ENCODE measurements at places on chromosomes 11 and 22. TPM values are rescaled to one million over a fixed set of nuclear protein-coding genes. Genes with fewer than 3 reads are reported as not detected.
A peak's percentile ranks its signal among the peaks of the same experiment; 100 is the strongest.

FGF19 gene
- not detected for total RNA-seq

GRCh38 chr22:50459496-50460140, 15.2 kb downstream of the SBF1 start:
- H3K27me3 ChIP-seq = no peaks in the 10 kb centered on the region
- no peak for DNase-seq
- no peak overlapping the region for H3K4me3 ChIP-seq
- peaks cover 14% of the 10 kb centered on the region for H3K4me1 ChIP-seq

DNA sequence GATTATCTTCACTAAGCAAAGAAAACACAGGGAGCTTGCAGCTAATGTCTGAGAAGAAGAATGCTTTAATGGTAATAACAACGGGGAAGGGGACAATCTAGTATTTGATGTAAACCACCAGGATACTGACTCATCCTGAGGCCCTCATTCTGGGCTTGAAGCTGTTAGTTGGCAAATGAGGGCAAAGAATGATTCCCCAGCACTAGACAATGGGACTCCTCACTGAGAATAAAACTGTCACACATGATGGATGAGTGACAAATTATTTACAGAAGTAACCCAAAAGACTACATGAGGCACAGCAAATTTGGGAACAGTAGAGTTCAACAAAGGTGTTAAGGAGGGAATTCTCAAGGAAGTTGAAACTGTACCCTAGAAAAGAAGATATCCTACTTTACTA, 76.3 kb downstream of the FAM168A start:
- no peak for DNase-seq
- H3K27me3 ChIP-seq = no peaks in the 10 kb centered on the region
- no peak overlapping the region for H3K27ac ChIP-seq
- no peaks in the 10 kb centered on the region for H3K4me1 ChIP-seq
- no peaks in the 10 kb centered on the region for H3K36me3 ChIP-seq

TMPRSS13 gene
- total RNA-seq = 66.6 TPM

DNA sequence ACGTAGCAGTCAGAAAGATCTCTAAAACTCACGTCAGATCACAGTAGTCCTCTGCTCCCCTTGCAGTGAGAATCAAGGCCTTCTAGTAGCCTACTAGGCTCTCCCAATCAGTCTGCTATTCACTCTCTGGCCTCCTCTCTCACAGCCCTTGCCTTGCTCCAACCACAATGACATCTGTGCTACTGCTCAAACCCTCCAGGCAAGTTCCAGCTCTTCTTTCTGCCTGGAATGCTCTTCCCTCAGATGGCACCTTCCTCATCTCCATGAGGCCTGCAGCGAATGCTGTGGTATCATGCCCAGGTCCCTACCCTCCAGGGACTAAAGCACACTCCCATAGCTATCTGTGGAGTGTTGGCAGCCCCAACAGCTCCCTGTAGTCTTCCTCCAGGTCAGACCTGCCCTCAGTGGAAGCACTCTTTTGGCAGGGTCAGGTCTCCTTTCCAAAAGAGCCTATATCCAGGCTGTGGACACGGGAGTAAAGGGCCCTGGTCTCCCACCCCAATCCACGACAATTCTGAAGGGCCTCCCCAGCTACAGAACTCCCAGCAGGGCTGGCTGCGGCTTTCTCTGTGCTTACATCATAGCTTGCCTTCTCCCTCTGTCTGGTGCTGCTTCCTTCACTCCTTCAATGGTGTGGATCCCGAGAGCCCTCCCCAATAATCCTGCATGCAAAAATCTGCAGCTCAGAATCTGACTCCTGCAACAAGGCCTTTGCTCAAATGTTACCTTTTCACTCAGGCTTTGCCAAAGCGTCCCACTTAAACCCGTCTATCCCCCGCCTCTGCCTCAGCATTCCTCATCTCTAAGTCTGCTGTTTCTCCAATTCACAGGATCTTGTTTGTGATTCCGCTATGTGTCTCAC, 8.9 kb downstream of the HIRA start:
- no peak overlapping the region for H3K27ac ChIP-seq
- H3K36me3 ChIP-seq = no peaks in the 10 kb centered on the region

GRCh38 chr22:28146401-28147314, 227.6 kb upstream of the PITPNB start:
- no peaks in the 10 kb centered on the region for H3K36me3 ChIP-seq
- no peaks in the 10 kb centered on the region for H3K27me3 ChIP-seq
- DNase-seq = no peak
- no peak overlapping the region for H3K4me3 ChIP-seq

OR6A2 gene
- total RNA-seq = 0.72 TPM

GRCh38 chr22:42401535-42402334, 30.5 kb downstream of the NFAM1 start:
- H3K36me3 ChIP-seq = no peaks in the 10 kb centered on the region
- DNase-seq = no peak
- H3K4me1 ChIP-seq = peaks cover 23% of the 10 kb centered on the region
- no peak overlapping the region for H3K27ac ChIP-seq
- H3K4me3 ChIP-seq = no peak overlapping the region

- no peaks in the 10 kb centered on the region for H3K27me3 ChIP-seq
- H3K36me3 ChIP-seq = peaks cover 56% of the 10 kb centered on the region
- no peak overlapping the region for H3K4me3 ChIP-seq
- DNase-seq = no peak
These were observed 11.2 kb downstream of the PEX26 start for GRCh38 chr22:18088825-18089568.

- H3K27me3 ChIP-seq = peaks cover 34% of the 10 kb centered on the region
- no peak overlapping the region for H3K27ac ChIP-seq
- no peaks in the 10 kb centered on the region for H3K36me3 ChIP-seq
- no peak for DNase-seq
- no peaks in the 10 kb centered on the region for H3K4me1 ChIP-seq
These were observed 21.9 kb downstream of the TTLL8 start for GRCh38 chr22:50035976-50036724.

DNA sequence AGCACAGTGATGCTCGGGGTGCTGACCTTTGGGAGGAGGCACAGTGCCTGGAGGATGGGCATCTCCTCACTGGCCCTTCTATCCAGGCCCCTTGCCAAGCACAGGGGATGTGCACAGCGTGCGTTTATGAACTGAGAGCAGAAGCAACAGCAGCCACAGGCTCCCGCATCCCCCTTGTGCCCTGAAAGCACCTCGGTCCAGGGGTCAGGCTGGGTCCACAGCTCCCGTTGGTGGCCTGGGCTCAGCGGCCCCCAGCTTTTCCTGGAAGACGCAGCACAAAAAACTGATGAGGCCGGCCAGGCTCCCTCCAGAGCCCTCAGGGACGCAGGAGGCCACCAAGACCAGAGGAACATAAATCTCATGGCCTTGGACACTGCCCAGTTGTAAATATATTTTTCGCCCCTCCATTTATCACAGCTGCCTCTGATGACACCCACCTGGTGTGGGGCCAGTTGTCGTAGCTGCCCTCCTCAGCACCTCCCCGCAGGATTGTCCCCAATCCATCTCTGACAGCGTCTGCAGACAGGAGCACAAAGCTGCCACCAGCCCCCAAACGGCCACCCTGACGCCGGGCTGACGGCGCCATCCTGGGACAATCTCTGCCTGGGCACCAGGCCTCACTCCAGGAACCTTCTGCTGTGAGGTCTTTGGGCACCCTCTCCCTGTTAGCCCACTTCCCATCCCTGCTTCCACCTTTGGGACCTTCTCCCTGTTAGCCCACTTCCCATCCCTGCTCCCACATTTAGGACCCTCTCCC, 203.1 kb downstream of the BRD1 start:
- DNase-seq = no peak
- H3K27ac ChIP-seq = no peak overlapping the region
- H3K4me3 ChIP-seq = no peak overlapping the region
- peaks cover 44% of the 10 kb centered on the region for H3K27me3 ChIP-seq
- H3K4me1 ChIP-seq = peaks cover 6% of the 10 kb centered on the region
- H3K36me3 ChIP-seq = no peaks in the 10 kb centered on the region

GRCh38 chr11:3055891-3056290, 1.3 kb downstream of the CARS1 start:
- peaks cover 6% of the 10 kb centered on the region for H3K36me3 ChIP-seq
- H3K4me3 ChIP-seq = peak overlapping the region; percentile 86
- H3K27me3 ChIP-seq = no peaks in the 10 kb centered on the region
- H3K4me1 ChIP-seq = peaks cover 42% of the 10 kb centered on the region
- no peak for DNase-seq

DNA sequence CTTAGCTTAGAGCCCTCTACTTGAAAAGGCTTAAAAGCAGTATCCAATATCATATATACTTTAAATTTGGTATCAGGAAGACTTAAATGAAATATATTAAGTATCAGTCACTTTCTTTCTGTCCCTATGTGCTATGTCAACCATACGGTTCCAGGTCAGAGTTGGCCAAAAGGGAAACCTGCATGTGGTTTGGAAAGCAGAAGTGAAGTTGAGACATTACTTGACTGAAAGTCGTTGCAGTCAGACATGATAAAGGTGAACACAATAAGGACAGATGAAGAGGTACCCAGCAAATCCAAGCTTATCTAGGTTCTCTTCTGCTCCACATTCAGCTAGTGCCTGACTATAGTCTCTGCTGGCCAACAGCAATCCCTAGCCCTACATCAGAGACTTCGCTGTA, 336.8 kb downstream of the KCNA4 start:
- H3K27me3 ChIP-seq = no peaks in the 10 kb centered on the region
- H3K27ac ChIP-seq = no peak overlapping the region
- H3K4me1 ChIP-seq = no peaks in the 10 kb centered on the region
- no peaks in the 10 kb centered on the region for H3K36me3 ChIP-seq

GRCh38 chr11:127996825-127997224, 590.5 kb downstream of the ETS1 start:
- no peak for DNase-seq
- H3K4me3 ChIP-seq = no peak overlapping the region
- no peaks in the 10 kb centered on the region for H3K4me1 ChIP-seq

- H3K36me3 ChIP-seq = no peaks in the 10 kb centered on the region
- no peak overlapping the region for H3K27ac ChIP-seq
- H3K4me3 ChIP-seq = no peak overlapping the region
- H3K27me3 ChIP-seq = peaks cover 36% of the 10 kb centered on the region
- no peak for DNase-seq
- no peaks in the 10 kb centered on the region for H3K4me1 ChIP-seq
These were observed 494.5 kb downstream of the BRD1 start for GRCh38 chr22:49333206-49333605.

GRCh38 chr22:48239461-48240147, 1477.2 kb downstream of the TBC1D22A start:
- H3K36me3 ChIP-seq = no peaks in the 10 kb centered on the region
- H3K27me3 ChIP-seq = peaks cover 7% of the 10 kb centered on the region
- no peaks in the 10 kb centered on the region for H3K4me1 ChIP-seq
- no peak for DNase-seq

- no peak overlapping the region for H3K27ac ChIP-seq
- DNase-seq = no peak
- no peaks in the 10 kb centered on the region for H3K4me1 ChIP-seq
These were observed 23.4 kb upstream of the GPR83 start for GRCh38 chr11:94424662-94425061.

DNA sequence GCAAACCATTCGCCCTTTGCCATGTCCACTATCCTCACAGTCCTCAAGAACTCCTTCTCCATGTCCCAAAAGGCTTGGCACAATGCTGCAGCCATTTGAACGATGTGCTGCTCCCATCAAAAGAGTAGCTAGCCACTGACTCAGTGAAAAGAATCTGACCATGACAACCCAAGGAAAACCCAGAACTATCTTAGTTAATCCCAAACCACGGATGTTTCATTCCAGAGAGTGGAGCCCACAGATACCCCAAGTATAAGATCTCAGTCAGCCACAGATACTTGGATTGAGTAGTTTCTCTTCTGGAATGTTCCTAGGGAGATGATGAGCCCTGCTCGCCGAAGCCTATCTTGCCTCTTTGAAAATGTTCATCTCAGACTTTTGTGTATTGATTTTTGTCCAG, 176.9 kb downstream of the NAV2 start:
- no peak for DNase-seq
- no peak overlapping the region for H3K4me3 ChIP-seq
- no peaks in the 10 kb centered on the region for H3K36me3 ChIP-seq

DNA sequence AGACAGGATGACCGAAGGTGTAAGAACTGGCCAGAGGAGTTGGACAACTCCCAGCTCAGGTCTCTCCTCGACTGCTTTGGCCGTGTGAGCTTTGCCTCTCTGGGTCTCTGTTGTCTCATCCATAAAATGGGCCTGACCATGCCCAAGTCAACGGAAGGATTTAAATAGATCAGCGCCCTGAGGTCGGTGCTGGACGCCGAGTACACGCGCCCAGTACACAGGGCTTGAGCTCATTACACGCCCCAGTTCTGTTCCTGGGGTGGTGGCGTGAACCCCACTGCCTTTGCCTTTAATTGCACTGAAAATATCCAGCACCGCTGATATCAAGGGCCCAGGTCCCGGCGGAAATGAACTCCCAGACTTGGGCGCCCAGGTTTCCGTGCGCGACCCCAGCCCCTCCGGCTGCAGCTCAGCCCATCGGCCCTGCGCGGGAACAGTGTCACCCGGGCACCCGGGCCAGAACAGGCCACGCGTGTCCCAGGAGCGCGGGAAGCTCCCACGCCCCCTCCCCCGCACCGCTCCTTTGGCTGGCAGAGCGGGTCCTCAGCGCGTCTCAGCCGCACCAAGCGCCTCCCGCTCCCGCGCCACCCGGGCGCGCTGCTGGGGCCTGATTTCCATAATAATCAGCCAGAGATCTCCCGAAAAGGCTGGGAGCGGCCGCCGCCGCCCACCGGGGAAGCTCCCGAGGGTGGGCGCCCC, 42.2 kb downstream of the CYTH4 start:
- peaks cover 83% of the 10 kb centered on the region for H3K27me3 ChIP-seq
- peaks cover 10% of the 10 kb centered on the region for H3K4me1 ChIP-seq
- DNase-seq = no peak
- no peak overlapping the region for H3K27ac ChIP-seq

GRCh38 chr22:46052801-46053562, 76.0 kb upstream of the WNT7B start:
- peak; percentile 83 for DNase-seq
- H3K4me3 ChIP-seq = peak overlapping the region; percentile 83
- no peaks in the 10 kb centered on the region for H3K27me3 ChIP-seq
- peaks cover 95% of the 10 kb centered on the region for H3K4me1 ChIP-seq

TSPAN18 gene
- 5.0 TPM for total RNA-seq

- H3K27me3 ChIP-seq = no peaks in the 10 kb centered on the region
- H3K4me3 ChIP-seq = peak overlapping the region; percentile 77
- H3K4me1 ChIP-seq = peaks cover 50% of the 10 kb centered on the region
- no peaks in the 10 kb centered on the region for H3K36me3 ChIP-seq
- peak overlapping the region; percentile 96 for H3K27ac ChIP-seq
These were observed 4.5 kb upstream of the BCL9L start for GRCh38 chr11:118930094-118930712.

- H3K4me3 ChIP-seq = no peak overlapping the region
- no peak overlapping the region for H3K27ac ChIP-seq
- peaks cover 30% of the 10 kb centered on the region for H3K4me1 ChIP-seq
- H3K36me3 ChIP-seq = no peaks in the 10 kb centered on the region
- no peaks in the 10 kb centered on the region for H3K27me3 ChIP-seq
These were observed 112.2 kb upstream of the RRM1 start for GRCh38 chr11:3982431-3982830.

IGHMBP2 gene
- total RNA-seq = 55.0 TPM

KRTAP5-11 gene
- total RNA-seq = 0.68 TPM

SLC15A3 gene
- 10.5 TPM for total RNA-seq
